Stromal cell of bone marrow (primary cell): ENCODE measurements at places on chromosomes 7 and 10.

GRCh38 chr10:125118011-125118611, 42.3 kb downstream of the CTBP2 start:
- DNase-seq, result peak; percentile 69

DNA sequence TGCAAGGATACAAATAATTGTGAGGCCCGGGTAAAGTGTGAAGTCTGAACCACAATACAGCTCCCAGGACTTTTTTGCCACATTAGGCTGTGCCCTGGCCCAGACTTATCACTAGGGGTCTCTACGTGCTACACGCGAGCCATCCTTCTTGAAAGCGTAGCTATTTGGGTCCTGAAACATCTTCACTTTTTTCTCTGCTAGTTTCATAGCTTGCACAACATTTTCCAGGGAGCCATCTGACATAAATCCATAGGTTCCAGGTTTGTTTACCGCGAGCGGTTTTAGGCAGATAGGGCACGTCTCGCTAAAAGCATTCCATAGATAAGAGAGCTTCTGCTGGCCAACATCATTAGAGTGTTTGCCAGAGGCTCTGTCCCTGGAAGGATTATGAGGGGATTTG, 226.5 kb downstream of the RPS24 start:
- no peak for DNase-seq

DNA sequence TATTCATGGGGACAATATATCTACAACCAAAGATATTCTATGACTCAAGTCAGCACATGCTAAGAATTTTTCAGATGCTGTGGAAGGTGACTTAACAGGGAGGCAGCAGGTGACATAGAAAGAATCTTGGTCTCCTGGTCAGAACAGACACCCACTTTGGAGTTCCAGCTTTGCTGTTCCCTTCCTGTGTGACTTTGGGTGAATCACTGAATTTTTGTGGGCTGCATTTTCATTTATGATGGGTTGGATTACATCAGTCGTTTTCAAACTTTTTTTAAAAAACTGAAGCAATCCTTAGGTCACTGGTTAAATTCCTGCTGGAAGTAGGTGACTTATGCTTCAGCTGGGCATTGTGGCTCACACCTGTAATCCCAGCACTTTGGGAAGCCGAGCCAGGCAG, 24.9 kb downstream of the RGR start:
- DNase-seq, result peak; percentile 57

DNA sequence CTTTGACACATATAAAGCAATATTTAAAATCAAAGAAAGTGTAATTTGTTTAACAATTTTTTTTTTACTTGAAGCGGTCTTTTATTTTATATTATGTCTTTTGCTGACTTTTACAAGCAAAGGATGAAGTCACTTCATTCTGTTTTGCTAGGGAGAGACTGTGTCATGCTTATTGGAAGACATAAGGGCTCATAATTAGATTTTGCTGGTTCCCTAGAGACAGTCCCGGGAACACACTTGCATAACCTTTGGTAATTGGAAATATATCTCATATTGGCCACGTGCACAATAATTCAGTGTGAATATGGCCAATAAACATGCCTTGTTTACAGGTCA, 448 bp upstream of the NET1 start:
- DNase-seq, result no peak
